ENCODE measurements at places on chromosomes 12 and 14. TPM values are rescaled to one million over a fixed set of nuclear protein-coding genes. Genes with fewer than 3 reads are reported as not detected.
A peak's percentile ranks its signal among the peaks of the same experiment; 100 is the strongest.

DNA sequence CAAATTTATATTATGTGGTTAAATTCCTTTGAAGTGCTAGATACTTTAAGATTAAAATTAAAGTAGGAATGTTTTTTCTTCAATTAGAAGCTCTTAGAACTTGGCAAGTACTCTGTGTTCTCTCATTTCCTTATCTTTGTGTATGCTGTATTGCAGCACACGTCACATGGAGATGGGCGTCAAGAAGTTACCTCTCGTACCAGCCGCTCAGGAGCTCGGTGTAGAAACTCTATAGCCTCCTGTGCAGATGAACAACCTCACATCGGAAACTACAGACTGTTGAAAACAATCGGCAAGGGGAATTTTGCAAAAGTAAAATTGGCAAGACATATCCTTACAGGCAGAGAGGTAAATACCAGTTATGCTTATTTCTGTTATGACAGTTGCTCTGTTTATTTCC, 19.7 kb downstream of the MARK3 start:
- peak; percentile 46 for DNase-seq

GRCh38 chr12:19150273-19150900, 20.9 kb downstream of the PLEKHA5 start:
- DNase-seq = no peak

Gene RPL36AL
- 213 TPM for polyA plus RNA-seq

Gene NPAS3
- polyA plus RNA-seq = 0.46 TPM

Gene FGD6
- 16.7 TPM for polyA plus RNA-seq

GRCh38 chr12:6326316-6327228, 15.3 kb downstream of the TNFRSF1A start:
- DNase-seq = no peak

Gene RNASE9
- not detected for polyA plus RNA-seq

DNA sequence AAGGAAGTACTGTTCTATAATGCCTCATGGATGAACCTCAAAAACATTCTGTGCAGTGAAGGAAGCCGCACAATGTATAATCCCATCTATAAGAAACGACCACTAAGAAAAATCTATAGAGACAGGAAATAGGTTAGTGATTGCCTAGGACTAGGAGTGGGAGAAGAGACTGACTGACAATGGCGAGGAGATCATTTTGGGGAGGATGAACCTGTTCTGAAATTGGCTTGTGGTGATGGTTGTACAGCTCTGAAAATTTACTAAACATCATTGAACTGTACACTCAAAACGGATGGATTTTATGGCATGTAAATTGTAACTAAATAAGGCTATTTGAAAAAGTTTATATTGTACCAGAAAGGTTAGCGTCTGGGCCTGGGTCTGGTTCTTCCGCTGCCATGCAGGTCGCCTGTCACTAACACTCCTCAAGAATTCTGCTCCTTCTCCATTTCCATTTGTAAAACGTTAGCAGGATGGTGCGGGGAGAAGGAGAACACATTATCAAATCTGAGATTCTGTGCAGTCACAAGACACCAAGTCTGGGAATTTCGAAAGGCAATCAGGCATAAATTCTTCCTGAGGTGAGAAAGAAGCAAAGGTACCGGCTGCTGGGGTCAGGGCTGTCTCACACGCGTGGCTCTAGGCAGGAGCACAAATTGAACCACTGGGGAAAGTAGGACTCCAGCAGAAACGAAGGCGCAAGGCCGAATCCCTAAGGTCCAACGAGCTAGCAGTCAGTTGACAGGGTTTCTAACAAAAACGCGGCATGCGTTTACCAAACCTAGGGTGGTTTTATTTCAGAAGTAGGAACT, 845 bp upstream of the COCH start:
- no peak for DNase-seq

DNA sequence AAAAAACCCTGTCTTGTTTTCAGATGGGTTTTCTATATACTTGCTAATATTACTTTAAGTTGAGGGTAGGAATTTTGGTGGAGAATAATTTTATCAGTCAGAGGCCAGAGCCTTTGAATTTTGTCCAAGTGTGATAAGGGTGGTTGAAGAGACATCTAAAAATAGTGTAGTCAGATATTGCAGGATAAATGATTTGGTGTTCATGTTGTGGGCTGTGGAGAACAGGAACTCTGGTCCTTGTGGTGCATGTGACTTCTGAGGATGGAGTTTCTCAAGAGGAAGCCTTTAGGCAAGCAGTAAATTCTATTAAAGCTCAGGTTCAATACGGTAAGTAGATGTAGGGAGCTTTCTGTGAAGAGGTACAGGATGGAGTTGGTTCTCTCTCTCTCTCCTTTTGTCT, 2.8 kb downstream of the ADAM21 start:
- no peak for DNase-seq

Gene CFAP54
- 3.2 TPM for polyA plus RNA-seq

Gene SLC25A47
- not detected for polyA plus RNA-seq

GRCh38 chr12:41556176-41556575, 368.1 kb downstream of the PDZRN4 start:
- DNase-seq = no peak
